ENCODE measurements at places on chromosomes 11 and 22.

DNA sequence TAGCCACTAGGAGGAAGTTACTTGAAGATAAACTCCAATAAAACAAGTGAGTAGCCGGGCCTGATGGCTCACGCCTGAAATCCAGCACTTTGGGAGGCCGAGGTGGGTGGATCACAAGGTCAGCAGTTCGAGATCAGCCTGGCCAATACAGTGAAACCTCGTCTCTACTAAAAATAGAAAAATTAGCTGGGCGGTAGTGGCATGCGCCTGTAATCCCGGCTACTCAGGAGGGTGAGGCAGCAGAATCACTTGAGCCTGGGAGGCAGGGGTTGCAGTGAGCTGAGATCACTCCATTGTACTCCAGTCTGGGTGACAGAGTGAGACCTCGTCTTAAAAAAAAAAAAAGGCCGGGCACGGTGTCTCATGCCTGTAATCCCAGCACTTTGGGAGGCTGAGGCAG, 34.0 kb upstream of the CLPB start:
- DNase-seq: no peak

DNA sequence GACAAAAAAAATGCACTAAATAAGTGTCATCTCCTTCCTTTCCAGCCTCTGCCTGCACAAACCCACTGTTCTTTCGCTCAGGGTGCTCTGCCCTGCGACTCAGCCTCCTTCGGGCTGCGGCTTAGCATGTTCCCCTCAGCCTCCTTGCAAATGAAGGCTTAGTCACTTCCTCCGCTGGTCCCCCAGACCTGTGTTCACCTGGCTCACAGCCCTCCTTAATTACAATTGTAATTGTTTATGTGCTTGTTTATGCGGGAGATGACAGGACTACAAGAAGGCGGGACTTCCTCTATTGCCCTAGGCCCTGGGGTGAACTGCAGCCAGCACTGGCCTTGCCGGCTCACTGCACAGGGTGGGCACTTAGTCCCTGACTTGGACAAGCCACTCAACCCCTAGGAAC, 303.6 kb downstream of the KIRREL3 start:
- DNase-seq: no peak

GRCh38 chr22:29113319-29113718, 40.5 kb downstream of the KREMEN1 start:
- no peak for DNase-seq

DNA sequence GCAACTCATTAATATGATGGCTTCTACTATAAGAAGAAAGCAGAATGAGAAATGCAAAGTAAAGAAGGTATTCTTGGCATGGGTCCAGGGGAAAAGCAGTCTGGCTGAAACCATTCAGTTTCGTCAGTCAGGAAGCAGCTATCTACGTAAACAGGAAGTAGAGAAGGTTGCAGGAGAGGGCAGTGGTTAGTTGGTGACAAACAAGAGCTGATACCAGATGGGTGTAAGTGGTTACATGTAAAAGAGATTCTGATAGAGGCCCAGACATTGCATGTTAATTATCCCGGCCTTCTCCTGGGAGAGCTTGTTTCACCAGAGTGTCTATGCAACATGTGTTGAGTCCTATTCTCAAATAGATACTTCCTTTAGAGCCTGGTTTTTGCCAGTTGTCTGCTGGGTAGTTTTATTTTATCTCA, 58.4 kb upstream of the PSMA1 start:
- peak; percentile 2 for DNase-seq

DNA sequence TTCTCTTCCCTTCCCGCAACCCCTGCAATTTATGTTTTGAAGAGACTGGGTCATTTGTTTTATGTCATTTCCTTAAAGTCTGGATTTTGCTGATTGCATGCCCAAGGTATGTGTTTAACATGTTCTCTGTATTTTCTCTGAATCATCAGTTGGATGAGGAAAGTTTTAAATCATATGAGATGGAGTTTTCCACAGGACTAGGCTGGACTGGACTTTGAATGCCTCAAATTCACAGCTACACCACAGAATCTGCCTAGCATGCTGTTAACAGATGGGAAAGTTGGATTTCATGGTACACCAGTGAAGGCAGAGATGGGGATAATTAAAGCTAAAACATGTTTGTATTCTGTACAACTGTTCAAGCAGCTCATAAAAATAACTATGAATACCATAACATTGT, 62.6 kb downstream of the CWC15 start:
- DNase-seq: no peak

- no peak for DNase-seq
Observed at GRCh38 chr22:22890085-22890484, 2.5 kb downstream of the IGLL5 start.
